Activated T-cell treated with anti-CD3 and anti-CD28 coated beads, Interleukin-2, amount 50 U/mL, for 72 hours (primary cell): ENCODE measurements at places on chromosomes 11 and 22. TPM values are rescaled to one million over a fixed set of nuclear protein-coding genes. Genes with fewer than 3 reads are reported as not detected.
A peak's percentile ranks its signal among the peaks of the same experiment; 100 is the strongest.

The SMTNL1 gene
- total RNA-seq: not detected

The SLC22A6 gene
- not detected for total RNA-seq

DNA sequence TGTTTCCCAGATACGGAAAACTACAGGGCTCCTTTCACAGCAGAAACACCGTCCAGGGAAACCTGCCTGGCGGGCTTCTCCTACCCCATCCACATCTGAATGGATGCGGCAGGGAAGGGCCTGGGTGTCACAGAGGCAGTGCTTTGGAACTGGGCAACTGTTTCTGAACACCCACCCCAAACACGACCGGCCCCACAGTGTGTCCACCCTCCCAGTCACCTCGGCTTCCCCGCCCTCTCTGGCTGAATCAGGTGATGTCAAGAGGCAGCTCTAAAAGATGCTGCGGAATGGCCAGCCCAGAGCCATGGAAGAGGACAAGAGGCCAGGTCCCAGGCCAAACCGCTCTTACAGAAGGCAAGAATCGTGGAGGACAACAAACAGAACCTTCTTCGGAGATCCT, 22.0 kb downstream of the IFT27 start:
- no peak for DNase-seq

DNA sequence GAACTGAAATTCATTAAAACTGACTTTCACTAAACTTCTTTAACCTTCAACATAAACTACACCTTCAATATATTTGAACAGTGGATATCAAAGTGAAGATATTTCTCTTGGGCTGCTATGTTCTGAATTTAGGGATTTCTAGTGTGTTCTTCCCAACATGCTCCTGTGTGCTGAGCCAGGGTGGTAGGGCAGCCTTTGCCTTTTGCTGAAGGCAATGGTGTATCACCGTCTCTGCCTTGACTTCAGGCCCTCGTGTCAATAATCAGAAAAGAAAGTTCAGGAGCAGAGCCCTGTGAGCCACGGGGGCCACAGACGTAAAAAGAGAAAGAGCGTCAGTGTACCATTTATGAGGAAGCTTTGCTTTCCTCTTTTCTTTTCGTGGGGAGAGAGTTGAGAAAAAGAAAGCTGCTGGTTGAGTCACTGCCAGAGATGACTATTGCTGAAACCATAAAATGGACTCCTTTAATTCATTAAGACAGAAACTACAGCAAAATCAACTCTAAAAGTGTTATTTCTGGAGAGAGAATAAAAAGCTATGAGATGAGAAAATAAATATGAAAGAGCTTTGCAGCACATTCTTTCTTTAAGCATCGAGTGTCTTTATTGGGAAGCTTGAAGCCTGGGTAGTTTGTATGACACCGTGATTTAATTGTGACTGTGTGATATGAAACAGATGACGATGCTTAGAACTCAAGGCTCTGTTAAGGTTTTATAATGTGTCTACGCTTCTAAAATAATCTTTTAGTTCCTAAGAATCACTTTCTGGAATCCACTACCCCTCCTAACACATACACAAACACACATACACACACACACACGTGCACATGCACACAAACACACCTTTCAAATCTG, 271.8 kb upstream of the MTNR1B start:
- DNase-seq: no peak

The GLYATL2 gene
- total RNA-seq: not detected

- DNase-seq: no peak
Observed at GRCh38 chr22:27409299-27409698, 392.3 kb downstream of the MN1 start.

The HORMAD2 gene
- total RNA-seq: 0.12 TPM

- no peak for DNase-seq
Observed at GRCh38 chr11:79414041-79414440, 26.8 kb downstream of the TENM4 start.

The ASPHD2 gene
- 18.1 TPM for total RNA-seq

GRCh38 chr11:121253951-121254350, 38.6 kb upstream of the SC5D start:
- no peak for DNase-seq

GRCh38 chr11:12141283-12141682, 30.9 kb downstream of the MICAL2 start:
- DNase-seq: no peak

The OR52I1 gene
- total RNA-seq: not detected

- DNase-seq: peak; percentile 20
Observed at GRCh38 chr11:114059984-114060391, 477 bp downstream of the ZBTB16 start.

The KRTAP5-5 gene
- total RNA-seq: not detected
